ENCODE measurements at places on chromosomes 6 and 20.

DNA sequence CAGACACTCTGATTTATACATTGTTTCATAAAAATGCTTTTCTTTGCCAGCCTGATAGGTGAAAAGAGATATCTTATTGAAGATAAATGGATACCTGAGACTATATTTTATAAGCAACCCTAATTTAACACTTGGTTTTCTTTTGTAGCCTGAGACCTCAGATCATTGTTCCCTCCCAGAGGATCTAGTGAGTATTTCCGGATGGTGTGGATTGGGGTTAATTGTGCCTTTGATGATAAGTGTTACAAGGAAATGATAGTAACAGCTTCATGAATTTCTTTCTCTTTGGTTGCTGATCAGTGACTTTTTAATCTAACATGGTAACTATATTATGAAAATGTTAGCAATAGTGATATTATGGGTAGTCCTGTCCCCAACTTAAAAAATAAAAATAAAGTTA, 30.4 kb downstream of the KDM1B start:
- no peak for DNase-seq

GRCh38 chr6:106156863-106157262, 70.7 kb downstream of the PRDM1 start:
- no peak for DNase-seq

- DNase-seq, result no peak
These were observed 209.1 kb downstream of the NFATC2 start for GRCh38 chr20:51333446-51333845.

GRCh38 chr20:9119776-9120175, 50.9 kb downstream of the PLCB4 start:
- DNase-seq, result no peak

DNA sequence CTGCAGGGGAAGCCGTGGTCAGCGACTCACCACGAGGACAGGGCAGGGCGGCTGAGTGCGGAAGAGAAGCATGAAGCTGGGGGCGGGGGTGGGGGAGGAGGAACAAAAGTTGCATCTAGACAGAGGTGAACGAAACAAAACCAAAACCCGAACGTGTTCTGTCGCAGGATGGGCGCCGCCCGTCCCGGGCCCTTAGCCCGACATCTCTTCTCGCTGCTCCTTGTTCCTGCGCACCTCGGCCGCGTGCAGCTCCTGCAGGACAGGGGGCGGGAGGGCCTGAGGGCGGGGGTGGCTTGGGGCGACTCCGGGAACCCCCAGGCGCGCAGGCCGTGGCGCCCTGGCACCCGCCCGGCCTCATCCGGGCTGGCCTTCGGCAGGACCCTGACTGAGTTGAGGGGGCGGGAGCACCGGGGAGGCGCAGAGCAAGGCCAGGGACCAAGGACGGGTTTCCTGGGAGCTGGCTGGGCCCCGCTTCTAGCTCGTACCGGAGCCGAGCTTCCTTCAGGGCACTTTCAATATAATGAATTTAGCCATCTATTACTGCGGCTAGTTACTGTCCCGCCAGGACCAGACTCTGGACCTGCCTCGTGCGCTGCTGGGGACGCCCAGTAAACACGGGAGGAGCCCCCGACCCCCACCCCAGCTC, 12.0 kb downstream of the STMN3 start:
- DNase-seq, result no peak

- no peak for DNase-seq
These were observed 113.6 kb upstream of the IFNGR1 start for GRCh38 chr6:137332637-137333280.

DNA sequence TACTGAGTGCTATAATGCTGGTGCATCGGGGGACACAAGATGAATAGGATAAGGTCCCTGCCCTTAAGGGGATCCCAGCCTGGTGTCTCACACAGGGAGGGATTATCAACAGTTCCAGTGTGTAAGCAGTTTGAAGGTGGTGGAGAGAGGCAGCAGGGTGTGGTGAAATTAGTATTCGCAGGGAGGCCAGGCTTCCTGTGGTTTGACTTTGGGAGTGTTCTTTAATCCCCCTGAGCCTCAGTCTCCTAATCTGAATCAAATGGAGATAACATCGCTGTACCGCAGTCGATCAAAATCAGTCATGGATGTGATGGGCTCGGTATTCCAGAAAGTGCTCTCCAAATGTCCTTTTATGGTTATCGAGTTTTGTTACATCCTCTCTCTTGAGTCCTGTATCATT, 288.1 kb upstream of the SUPT3H start:
- DNase-seq, result no peak

- no peak for DNase-seq
These were observed 1202.0 kb upstream of the ADGRB3 start for GRCh38 chr6:67433124-67433523.

DNA sequence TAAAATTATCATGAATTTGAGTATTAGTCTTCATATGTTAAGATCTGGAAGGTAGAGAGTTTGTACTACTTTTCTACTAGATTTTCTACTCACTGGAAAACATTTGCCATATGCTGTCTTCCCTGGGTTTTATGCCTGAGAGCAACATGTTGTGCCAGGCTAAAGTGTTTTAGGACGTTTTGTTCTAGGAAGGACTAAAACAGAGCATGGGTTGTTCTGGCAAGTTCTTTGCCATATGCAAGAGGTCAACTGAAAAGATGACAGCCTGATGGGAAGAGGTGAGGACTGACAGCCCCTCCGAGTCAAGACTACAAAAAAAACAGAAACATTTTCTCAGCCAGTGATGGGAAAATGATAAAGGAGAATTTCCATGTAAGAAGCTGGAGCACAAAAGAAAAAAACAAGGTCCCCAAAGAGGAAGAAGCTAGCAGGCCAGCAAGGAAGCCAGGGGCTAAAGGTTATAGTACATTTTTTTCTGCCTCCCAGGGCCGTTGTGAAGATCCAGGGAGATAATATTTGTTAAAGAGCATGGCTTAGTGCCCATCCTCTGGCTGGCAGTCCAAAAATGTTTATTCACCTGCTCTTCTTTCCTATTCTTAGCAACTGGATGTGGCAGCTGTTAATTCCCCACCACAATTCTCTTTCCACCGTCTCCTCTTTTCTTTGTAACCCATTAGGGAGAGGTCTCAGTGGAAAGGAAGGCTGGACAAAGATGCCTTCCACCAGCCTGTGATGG, 7.8 kb downstream of the SCGN start:
- DNase-seq, result no peak

- no peak for DNase-seq
These were observed 50.1 kb upstream of the ARMC2 start for GRCh38 chr6:108797951-108798669.

GRCh38 chr6:160943997-160944396, 47.6 kb upstream of the MAP3K4 start:
- DNase-seq, result no peak

GRCh38 chr20:58650181-58650775, 805 bp upstream of the STX16 start:
- peak; percentile 65 for DNase-seq

DNA sequence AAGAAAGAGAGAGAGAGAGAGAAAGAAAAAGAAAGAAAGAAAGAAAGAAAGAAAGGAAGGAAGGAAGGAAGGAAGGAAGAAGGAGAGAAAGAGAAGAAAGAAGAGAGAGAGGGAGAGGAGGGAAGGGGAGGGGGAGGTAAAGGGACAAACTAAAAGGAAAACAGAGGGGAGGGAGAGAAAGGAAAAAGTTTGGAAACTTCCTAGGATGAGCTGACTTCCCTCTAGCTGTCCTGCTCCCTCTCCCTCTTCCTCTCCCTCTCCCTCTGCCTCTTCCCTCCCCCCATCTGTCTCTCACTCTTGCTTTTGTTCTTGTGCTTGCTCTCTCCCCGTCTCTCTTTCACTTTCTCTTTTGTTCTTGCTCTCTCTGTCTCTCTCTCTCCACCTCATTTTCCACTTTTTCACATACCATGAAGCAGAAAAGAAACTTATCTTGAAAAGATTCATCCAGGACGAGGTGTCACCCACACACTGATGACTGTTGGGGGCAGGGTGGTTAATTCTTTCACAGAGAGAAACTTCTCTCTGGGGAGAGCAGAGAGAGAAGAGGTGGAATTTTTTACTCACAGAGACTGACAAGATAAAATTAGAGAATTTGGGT, 56.4 kb upstream of the DUSP22 start:
- DNase-seq, result no peak

- DNase-seq, result no peak
These were observed 7.5 kb downstream of the NELFCD start for GRCh38 chr20:58988565-58988882.

DNA sequence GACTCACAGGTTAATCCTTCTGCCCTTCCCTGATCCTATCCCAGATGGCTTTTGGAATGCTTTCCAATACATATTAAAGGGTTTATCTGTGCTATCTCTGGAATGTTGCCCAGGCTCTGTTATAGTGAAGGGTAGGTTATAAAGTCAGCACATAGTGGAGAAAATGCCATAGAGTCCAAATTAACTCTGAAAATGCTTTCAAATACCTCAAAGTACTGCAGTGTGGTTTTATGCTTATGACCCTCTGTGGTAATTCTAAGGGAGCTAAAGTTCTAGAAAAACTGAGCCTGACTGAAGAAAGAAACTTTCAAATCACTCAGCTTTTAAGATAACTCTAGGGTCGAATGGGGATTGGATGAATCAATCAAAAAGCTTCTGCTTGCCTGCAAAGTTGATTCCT, 159.8 kb downstream of the PLCB1 start:
- no peak for DNase-seq

GRCh38 chr6:125307964-125308615, 6.3 kb upstream of the HDDC2 start:
- no peak for DNase-seq

DNA sequence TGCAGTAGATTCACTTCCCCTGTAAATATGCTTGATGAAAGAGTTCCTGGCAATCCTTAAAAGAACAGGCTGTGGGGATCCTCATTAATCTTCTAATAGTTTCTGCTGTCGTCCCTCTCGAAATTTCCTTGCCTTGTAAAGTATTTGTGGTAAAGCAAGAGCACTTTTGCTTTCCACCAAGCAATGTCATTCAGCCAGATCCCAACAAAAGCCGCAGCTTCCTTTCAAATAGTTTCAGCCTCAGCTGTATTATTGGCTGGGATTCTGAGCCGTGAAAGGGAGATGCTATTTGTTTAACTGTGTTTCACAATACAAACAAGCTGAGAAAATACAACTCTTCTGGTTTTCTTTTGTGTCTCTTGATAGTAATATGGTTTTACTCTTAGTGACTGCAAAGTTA, 48.9 kb upstream of the EPHA7 start:
- no peak for DNase-seq

- DNase-seq, result no peak
These were observed 19.7 kb downstream of the FRK start for GRCh38 chr6:116040993-116041392.

- DNase-seq, result no peak
These were observed 44.8 kb downstream of the PMEPA1 start for GRCh38 chr20:57664924-57665588.

DNA sequence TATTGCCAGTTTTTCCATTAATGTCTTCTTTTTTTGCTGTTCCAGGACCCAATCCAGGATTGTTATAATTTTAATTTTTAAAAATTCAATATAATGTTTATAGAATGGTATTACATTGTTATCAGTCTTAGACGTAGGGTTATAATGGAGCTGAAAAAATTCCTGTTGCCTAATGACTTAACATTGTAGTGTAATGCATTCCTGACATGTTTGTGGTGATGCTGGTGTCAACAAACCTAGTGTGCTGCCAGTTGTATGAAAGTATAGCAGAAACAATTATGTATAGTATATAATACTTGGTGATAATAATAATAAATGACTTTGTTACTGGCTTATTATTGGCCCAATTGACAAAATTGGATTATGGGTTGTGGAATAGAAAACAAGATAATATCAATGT, 30.4 kb downstream of the KIZ start:
- no peak for DNase-seq

GRCh38 chr6:148250975-148251685, 91.5 kb upstream of the SASH1 start:
- peak; percentile 16 for DNase-seq

GRCh38 chr20:51127713-51128112, 104.8 kb upstream of the KCNG1 start:
- no peak for DNase-seq

DNA sequence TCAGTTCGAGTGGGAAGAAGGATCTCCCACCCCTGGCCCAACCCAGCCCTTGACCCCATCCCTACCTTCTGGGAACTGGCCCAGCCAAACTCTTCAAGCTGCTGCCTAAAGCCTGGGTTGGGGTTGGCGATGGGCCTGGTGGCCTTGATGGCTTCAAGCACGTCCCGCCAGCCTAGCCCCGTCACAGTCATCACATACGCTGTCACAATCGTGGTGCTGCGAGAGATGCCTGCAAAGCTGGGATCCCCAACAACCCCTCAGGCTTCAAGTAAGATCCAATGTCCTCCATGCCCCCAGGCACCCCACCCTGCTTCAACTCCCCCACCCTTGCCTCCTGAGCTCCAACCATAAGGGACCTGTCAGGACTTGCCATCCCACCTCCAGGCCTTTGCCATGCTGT, 7.8 kb downstream of the DUSP15 start:
- no peak for DNase-seq

DNA sequence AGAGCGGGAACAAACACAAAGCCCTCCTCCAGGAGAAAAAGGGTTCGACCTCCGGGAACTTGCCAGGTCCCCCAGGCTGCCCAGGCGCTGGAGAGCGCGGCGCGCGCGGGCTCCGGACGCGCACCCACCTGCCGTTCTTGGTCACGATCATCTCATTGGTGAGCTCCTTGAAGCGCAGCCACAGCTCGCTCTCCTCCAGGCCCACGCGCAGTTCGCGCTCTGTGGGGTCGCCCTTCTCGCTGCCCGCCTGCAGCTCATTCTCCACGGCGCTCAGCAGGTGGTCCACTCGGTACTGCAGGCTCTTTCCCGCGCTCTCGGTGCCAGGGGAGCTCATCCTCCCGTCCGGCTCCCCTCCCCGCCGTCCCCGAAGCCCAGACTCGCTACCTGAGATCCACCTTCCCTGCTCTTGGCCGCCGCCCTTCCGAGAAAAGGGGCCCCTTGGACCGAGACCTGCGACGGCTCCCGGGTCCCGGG, 356 bp downstream of the TBXT start:
- no peak for DNase-seq

- peak; percentile 11 for DNase-seq
These were observed 533.3 kb downstream of the HACE1 start for GRCh38 chr6:104326173-104327001.

Data from GM10248 (cell line).